ENCODE measurements at places on chromosomes 13 and 19. TPM values are rescaled to one million over a fixed set of nuclear protein-coding genes. Genes with fewer than 3 reads are reported as not detected.

The ZNF547 gene
- total RNA-seq: 1.8 TPM

The PEAK3 gene
- total RNA-seq: not detected

The PTPRS gene
- total RNA-seq: 79.7 TPM

The ARID3A gene
- total RNA-seq: 4.1 TPM

The ZNF616 gene
- total RNA-seq: 6.3 TPM

The LAIR1 gene
- total RNA-seq: not detected

The IZUMO2 gene
- total RNA-seq: not detected

The ATCAY gene
- total RNA-seq: not detected

The ATP4A gene
- not detected for total RNA-seq

The CPT1C gene
- 3.8 TPM for total RNA-seq

DNA sequence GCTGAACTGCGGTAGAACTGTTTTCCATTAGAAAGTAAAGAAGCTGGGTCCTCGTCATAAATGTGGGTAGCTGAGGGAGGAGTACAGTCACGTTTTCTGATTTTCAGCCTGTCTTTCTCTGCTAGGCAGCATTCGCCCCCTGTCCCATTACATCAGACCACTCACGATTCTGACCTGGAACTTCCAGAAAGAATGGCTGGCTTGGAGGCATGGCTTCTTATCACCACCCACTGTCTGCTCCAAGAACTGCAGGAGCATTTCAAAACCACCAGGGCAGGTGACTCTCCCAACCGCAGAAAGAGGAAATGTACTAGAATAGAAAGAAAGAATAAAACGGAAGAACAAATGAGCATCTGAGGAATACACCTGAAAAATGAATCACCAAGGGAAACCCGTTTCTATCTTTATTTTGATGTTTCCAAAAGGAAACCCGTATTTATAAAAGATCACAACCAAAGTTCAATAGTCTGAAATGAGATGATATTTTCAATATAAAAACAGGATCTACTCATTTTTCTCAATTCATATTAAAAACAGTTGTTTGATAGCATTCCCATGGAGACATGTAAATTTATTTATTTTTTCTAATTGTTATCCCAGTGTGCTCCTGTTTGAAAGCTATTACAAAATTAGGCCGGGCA is 22.1 kb upstream of the POMP start:
- peak; percentile 78 for DNase-seq

- no peak for DNase-seq
These were observed 26.2 kb downstream of the INSR start for GRCh38 chr19:7267792-7268704.

- DNase-seq: no peak
These were observed 1248.1 kb upstream of the PCDH20 start for GRCh38 chr13:62663767-62664166.

GRCh38 chr19:8490873-8491272 is 11.6 kb downstream of the PRAM1 start:
- DNase-seq: no peak

GRCh38 chr13:113654591-113655345 is 3.2 kb downstream of the ATP4B start:
- no peak for DNase-seq

DNA sequence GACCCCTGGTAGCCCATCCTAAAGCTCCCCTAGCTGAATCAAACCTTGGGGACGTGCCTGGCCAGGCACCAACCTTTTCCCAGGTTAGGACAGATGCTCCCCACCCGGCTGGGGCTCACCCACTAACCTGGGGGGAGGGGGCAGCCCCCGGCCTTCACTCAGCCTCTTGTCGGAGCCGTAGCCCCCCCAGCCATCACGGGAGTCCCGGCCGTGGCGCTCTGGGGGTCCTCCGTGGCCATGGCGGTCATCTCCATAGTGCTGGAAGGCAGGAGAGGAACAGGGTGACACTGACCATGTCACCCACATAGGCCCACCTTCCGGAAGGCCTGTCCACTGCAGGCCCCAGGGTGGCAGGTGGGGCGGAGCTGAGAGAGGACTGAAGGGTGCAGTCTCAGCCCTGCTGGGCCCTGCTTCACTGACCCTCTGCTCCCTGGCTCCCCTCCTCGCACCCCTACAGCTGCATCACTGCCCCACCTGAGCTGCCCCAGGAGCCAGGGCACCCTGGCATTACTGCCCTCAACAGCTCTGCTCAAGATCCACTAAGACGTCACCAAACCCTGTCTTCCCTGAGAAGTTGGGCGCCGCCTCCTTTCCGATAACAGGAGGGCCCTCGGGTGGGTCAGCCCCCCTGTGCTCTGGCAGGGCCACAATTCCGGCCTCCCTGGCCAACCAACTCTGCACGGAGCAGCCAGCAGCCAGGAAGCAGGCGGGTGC is 22.6 kb upstream of the TINCR start:
- no peak for DNase-seq

GRCh38 chr19:16628984-16629691 is 1.1 kb upstream of the MED26 start:
- DNase-seq: no peak

GRCh38 chr13:108919036-108919907 is 289.9 kb downstream of the MYO16 start:
- DNase-seq: no peak

- DNase-seq: no peak
These were observed 22.8 kb upstream of the ZBTB7A start for GRCh38 chr19:4089400-4089908.

DNA sequence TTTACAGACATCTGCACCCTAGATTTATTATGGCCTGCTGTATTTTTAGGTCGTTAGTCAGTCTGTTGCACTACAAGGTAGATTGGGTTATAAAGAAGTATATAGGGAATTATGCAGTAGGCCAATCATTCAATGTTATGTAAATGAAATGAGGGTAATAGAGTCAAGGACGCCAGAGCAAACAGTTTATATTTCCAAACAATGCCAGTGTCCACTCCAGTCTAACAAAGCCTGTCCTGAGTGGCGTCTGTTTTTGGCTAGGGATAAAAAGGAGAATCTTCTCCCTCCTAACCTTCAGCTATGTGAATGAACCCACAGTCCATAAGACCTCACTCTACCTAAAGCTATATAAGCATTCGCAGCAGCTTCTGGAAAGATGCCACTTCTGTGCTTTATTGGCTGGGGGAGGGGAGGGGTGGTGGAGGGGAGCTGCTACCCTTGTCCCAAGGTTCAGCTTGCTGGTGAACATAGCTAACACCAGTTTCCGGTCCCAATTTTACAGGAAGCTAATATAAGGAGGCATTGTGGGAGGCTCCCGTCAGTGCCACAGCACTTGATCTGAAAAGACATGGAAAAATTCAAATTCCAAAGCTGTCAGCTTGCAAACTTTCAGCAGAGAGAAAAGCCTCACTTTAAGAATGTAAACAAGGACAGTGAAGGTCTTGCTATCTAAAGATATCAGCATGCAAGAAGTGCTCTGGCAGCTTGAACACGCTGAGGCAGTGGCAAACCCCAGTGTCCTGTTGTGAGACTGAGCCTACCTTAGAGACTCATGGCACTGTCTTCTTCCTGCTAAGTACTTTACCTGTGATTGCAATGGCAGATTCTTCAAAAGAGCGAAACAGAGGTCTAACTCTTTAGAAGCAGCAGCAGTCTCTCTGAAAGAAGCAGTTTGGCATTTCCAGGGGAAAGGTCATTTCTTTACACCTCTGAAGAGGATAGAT is 369.9 kb downstream of the PCDH9 start:
- no peak for DNase-seq

DNA sequence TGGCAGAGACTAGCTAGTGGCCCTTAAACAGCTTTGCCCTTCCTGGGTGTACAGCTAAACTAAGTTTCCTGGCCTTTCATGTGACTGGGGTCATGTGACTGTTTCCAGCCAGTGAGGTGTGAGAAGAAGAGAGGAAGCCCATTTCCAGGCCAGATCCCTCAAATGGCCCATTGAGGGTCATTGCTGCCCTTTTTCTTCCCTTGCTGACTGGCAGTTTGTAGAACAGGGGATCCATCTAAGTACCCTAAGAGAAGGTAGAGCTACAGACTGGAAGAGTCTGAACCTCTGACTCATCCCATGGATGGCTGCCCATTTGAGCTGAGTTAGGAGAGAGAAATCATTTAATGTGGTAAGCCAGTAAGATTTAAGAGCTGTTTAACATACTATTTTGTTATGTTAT is 2.8 kb downstream of the SWSAP1 start:
- peak; percentile 75 for DNase-seq

- no peak for DNase-seq
These were observed 25.4 kb downstream of the COMMD6 start for GRCh38 chr13:75512253-75512652.

DNA sequence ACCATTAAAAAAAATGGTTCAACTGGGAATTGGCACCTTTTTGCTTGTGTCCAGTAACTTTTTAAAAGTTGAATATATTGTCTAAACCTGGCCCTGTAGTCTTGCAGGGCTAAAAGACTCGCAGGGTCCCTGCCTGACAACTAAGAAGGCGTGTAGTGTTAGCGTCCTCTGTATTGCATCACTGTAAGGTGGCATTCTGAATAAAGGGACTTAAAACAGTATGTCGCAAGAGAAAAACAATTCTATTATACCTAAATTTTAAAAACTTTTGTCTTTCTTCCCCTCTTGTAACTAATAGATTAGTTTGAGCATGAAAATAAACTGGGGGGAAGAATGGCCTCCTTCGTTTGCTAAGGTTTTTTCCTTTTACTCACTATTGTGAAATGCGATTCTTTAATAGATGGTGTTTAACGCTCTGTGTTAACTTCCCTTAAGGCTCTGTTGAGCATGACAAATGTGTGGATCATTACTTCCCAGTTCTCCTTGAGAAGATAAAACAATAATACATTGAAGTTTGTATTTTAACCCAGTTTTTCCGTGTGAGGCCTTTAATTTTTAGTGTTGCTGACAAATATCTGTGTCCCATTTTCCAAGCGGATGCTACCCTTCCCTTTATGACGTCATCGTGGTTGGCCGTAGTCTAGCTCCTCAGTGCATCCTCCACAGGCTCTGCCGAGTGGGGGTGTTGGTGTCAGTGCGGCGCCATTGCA is 134.6 kb downstream of the KATNAL1 start:
- DNase-seq: no peak

DNA sequence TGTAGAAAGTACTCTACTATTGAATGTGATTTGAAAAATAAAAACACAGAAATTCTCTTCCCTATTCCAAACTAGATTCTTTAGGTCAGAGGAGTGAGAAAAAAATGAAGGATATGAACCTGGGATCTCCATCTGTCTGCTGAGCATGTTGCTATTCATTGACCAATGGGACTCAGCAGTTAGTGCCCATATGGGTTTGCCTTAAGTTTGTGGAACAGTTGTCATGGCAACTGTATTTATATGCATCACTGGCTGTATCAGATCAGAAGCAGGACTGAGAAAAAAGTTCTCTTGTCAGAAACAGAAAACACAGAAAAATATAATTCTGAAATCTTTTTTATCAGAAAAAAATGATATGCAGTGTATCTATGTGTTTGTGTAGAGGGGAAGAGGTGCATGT is 73.3 kb upstream of the ATXN8OS start:
- peak; percentile 9 for DNase-seq

DNA sequence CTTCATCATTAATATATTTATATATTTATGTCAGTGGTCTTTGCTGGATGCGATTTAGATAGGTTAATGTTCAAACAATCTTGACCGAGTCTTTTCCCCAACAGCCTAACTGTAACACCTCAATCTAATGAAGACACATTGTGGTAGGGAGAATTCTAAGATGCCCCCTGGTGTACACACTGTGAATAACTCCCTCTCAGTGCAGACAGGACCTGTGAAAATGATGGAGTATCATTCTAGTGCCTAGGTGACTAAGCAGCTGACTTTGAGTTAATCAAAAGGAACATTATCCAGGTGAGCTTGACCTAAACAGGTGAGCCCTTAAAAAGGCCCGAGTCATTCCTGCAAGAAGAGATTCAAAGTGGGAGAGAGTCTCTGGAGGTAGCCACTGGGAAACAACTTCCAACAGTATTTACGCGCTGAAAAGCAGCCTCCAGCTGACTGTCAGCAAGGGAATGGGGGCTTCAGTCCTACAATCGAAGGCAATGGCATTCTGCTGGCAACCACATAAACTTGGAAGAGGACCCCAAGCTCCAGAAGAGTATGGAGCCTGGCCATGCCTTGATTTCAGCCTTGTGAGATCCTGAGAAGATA is 28.0 kb upstream of the KBTBD7 start:
- DNase-seq: peak; percentile 77

GRCh38 chr13:107644136-107644535 is 571.2 kb downstream of the LIG4 start:
- DNase-seq: no peak

DNA sequence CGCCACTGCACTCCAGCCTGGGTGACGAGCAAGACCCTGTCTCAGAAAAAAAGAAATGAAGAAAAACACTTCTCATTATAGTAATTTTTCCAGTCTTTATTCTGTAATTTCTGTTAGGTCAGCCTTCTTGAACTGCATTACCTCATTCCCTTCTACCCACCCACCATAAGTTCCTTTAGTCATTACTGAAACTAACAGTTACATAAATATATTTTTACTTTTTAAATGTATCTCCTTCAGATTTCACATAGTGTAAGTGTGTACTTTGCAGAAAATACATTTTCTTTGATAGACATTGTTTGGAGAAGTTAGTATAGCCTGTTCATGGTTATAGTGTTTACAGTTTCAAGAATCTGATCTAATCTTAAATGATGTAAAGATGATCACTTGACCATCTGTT is 31.7 kb upstream of the KCTD4 start:
- no peak for DNase-seq

DNA sequence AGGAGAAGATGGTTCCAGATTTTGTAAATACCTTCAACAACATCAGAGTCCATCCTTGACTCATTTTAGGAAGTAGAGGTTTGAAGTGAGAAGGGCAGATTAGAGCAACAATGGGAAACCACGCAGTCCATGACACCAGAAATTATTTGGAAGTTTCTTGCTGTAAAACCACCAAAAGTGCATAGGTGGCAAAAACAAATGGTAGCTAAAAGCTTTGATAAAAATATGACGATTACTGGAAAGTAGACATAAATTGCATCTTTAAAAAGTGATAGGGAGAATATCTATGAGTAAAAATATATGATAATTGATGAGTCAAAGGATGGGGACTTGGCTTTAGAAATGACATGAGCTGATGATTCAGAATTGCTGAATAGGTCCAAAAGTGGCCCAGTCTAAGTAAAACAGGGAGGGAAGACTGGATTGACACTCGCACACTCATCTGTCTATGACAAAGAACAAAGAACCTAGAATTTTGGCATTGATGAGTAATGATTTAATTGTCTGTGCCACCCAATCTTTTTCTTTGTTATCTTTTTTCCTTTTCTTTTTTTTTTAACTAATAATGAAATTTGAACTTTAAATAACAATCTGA is 472.2 kb downstream of the MYO16 start:
- DNase-seq: no peak

- DNase-seq: no peak
These were observed 256.1 kb downstream of the DACH1 start for GRCh38 chr13:71610876-71611275.

GRCh38 chr19:18245297-18245696 is 19.1 kb upstream of the PDE4C start:
- DNase-seq: no peak

DNA sequence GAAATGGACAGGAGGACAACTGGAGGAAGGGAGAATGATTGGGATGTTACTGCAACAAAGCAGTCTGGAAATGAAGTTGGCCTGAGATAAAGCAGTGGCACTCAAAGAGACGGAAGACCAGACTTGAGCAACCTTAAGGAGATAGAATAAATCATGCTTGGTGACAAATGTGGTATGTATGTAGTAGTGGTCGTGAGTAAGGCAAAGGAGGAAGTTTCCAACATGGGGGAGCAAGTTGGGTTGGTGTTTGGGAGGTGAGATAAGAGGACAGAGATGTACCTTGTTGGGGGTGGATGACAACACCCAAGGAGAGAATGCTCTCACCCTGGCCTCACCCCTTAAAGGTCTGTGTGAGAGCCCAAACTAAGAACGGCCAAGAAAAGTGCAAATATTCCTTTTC is 420.5 kb downstream of the DIAPH3 start:
- DNase-seq: no peak
